ENCODE measurements at places on chromosomes 13 and 19. TPM values are rescaled to one million over a fixed set of nuclear protein-coding genes. Genes with fewer than 3 reads are reported as not detected.

Gene RFPL4A
- total RNA-seq: not detected

Gene NCLN
- total RNA-seq: 29.6 TPM

Gene OR7D2
- not detected for total RNA-seq

Gene EXOC3L2
- total RNA-seq: 10.8 TPM

Gene RNF225
- total RNA-seq: not detected

Gene HAUS8
- total RNA-seq: 7.2 TPM

Gene CYP4F2
- total RNA-seq: not detected

Gene CGB1
- not detected for total RNA-seq

Gene MTUS2
- 12.1 TPM for total RNA-seq

GRCh38 chr19:35556846-35557538, 6.5 kb downstream of the ATP4A start:
- H3K27ac ChIP-seq: no peak overlapping the region
- no peak overlapping the region for H3K4me3 ChIP-seq
- H3K27me3 ChIP-seq: no peaks in the 10 kb centered on the region
- no peaks in the 10 kb centered on the region for H3K4me1 ChIP-seq
- no peaks in the 10 kb centered on the region for H3K36me3 ChIP-seq

- no peak overlapping the region for H3K4me3 ChIP-seq
- DNase-seq: no peak
- H3K27ac ChIP-seq: no peak overlapping the region
These were observed 954.7 kb downstream of the SLITRK6 start for GRCh38 chr13:84844473-84844872.

GRCh38 chr19:34888091-34888490, 38.6 kb upstream of the ZNF30 start:
- DNase-seq: no peak
- no peaks in the 10 kb centered on the region for H3K36me3 ChIP-seq
- no peak overlapping the region for H3K4me3 ChIP-seq
- H3K4me1 ChIP-seq: no peaks in the 10 kb centered on the region
- H3K27ac ChIP-seq: no peak overlapping the region
- H3K27me3 ChIP-seq: no peaks in the 10 kb centered on the region

- DNase-seq: peak; percentile 52
- no peaks in the 10 kb centered on the region for H3K27me3 ChIP-seq
- H3K4me1 ChIP-seq: no peaks in the 10 kb centered on the region
These were observed 23.9 kb upstream of the GAS6 start for GRCh38 chr13:113887700-113888201.

- H3K27me3 ChIP-seq: no peaks in the 10 kb centered on the region
- no peak overlapping the region for H3K4me3 ChIP-seq
- H3K27ac ChIP-seq: no peak overlapping the region
- DNase-seq: no peak
- no peaks in the 10 kb centered on the region for H3K36me3 ChIP-seq
- no peaks in the 10 kb centered on the region for H3K4me1 ChIP-seq
These were observed 31.1 kb upstream of the TPM4 start for GRCh38 chr19:16045171-16045570.

DNA sequence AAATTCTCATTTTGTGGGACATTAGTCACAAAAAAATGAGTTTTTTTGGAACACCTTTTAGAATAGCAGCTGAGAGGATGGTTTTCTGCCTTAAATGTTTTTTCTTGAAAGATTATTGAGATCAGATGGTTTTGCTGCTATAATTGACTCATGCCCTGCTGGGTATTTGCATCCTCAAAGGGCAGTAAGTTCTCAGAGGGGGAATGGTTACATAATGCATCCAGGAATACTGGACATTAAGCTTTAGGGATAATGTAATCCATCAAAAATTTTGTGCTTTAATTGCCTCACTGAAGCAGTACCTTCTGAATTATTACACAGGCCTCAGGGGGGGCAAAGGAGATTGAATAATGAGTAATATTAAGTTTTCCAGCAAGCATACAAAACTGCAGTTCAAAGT, 866.3 kb upstream of the SPRY2 start:
- no peak overlapping the region for H3K4me3 ChIP-seq
- no peak overlapping the region for H3K27ac ChIP-seq

GRCh38 chr13:36417331-36417730, 15.0 kb upstream of the CCNA1 start:
- H3K4me3 ChIP-seq: no peak overlapping the region
- DNase-seq: no peak
- H3K27ac ChIP-seq: no peak overlapping the region
- no peaks in the 10 kb centered on the region for H3K4me1 ChIP-seq
- H3K36me3 ChIP-seq: no peaks in the 10 kb centered on the region
- no peaks in the 10 kb centered on the region for H3K27me3 ChIP-seq

DNA sequence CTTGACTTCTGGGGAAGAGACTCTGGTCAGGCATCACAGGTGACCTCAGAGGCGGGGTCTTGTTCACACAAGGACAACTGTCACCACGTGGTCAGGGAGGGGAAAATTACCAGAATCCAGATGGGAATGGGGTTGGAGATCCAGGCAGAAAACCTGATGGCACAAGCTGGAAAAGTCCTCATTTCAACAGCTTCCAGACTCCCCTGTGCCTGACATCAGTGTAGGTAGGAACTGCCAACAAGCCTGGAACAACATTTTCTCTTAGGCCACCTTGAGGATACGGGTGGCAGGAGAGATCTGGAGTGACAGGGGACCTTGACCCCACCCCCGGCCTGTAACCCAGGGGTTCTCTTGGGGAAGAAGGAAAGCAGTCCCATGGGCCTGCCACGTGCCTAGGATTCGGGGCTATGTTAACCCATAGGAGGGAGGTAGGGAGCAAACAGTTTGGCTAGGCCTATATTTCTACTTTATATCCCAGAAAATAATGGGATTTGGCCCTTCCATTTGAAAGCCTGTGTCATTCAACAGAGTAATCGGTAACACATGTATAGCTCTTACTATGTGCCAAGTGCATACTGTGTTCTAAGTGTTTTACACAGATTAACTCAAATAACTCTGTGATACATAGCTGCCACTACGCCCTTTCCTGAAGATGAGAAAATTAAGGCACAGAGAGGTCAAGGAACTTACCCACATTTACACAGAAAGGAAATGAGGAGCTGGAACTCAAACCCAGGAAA, 44.9 kb upstream of the C13orf42 start:
- no peak for DNase-seq
- no peak overlapping the region for H3K4me3 ChIP-seq
- no peak overlapping the region for H3K27ac ChIP-seq
- no peaks in the 10 kb centered on the region for H3K27me3 ChIP-seq
- H3K36me3 ChIP-seq: no peaks in the 10 kb centered on the region

DNA sequence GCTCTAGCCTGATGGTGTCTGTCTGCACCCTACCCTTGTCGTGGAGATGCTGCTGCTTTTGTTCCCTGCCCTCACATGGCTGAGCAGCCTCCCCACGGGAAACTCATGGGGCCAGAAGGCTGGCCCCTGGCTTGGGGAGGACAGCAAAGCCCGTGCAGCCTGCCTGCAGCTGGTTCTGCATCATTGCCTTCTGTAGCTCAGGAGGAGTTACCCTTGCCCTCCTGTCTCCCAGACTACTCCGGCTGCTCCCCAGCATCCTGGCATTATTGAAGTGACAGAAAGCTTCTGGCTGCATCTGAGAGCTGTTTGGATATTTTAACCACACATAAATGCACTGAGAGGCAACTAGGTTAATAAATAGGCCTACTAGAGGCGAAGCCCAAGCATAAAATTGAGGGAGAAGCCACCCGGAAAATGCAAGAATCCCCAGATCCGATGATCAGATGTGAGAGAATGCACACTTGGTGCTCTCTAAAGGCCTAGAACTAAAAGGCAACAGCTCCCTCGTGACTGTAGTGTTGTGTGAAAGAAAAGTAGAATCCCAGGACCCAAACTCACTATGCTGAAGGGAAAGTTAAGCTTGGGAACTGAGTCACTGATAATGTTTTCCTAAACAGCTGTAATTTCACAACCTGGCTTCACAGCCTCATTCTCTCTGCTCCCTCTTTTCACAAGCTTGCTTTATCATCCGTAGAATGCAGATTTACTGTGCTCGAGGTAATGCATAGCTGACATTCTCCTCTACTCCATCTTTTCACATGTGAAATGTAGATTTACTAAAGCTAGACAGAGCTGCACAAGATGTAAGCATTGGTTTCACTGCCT, 110.8 kb downstream of the TNFRSF19 start:
- H3K4me1 ChIP-seq: no peaks in the 10 kb centered on the region
- H3K27ac ChIP-seq: no peak overlapping the region
- H3K36me3 ChIP-seq: no peaks in the 10 kb centered on the region
- no peak for DNase-seq

DNA sequence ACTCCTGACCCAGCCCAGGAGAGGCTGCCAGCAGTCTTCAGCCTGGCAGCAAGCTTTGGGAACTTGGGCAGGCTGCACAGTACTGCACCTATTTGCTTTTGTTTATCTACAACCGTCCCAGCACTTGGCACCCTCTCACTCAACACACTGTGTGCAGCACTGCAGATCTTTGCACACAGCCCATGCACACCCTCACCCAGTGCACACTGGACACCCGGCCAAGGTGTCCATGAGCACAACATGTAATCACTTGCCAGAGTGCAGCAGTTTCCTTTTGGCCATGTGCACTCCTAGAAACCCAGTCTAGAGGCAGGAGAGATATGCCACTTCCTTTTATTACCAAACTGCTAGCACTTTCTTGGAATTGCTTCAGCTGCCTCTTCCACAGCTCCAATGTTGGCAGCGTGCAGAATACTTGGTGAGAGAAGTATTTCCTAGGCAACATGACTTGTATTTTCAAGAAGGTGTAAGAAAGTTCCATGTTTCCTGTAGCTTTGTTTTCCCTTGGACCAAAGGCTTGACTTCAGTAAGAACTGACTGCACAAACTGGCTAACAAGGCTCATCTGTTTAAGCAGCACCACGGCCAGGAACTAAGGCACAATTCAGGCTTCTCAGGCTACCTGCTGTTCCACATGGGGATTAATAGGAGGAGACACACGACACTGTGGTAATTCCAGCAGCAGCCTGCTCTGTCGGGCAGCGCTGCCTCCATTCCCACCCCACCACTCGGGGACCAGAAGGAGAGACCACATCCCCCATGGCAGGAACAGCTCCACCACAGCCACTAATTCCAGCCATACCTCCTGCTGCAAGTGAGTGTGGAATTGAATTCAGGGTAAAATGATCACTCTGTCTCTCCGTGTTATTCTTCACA, 15.3 kb downstream of the ATP7B start:
- DNase-seq: no peak
- no peaks in the 10 kb centered on the region for H3K27me3 ChIP-seq
- no peak overlapping the region for H3K27ac ChIP-seq
- H3K4me3 ChIP-seq: no peak overlapping the region

- no peaks in the 10 kb centered on the region for H3K4me1 ChIP-seq
- no peak overlapping the region for H3K4me3 ChIP-seq
- no peak overlapping the region for H3K27ac ChIP-seq
- peak; percentile 69 for DNase-seq
These were observed 13.5 kb downstream of the DPF1 start for GRCh38 chr19:38210458-38210987.

DNA sequence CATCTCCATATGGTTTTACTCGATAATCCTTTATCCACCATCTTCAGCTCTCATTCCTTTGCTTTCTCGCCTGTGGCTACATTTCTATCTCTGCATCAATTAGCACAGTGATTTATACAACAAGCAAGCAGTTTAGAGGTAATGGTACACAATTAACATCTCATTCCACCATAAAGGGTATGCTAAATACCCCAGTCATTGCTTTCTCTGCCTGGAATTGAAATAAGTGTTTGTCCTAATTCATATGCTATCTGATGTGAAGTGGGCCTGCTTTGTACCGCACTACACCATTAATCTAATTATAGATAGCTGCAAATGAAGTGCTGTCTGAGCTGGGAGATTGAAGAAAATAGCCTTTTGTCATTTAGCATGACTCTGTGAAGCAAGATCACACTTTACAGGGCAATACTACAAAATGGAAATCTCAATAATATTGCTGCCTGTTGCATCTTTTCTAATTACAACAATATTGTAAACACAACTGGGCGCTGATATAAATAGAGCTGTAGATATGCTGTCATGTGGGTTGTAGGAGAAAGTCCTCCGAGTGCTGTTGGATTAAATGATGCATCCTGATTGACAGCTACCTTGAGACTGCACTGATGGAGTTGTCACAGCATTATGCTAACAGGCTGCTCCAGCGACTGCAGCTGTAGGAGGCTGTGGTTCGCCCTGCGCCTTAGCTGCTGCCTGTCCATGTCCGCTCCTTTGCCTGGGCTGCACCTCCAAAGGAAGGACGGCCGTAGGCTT, 78.2 kb downstream of the GGACT start:
- H3K4me3 ChIP-seq: no peak overlapping the region
- no peak for DNase-seq
- H3K4me1 ChIP-seq: no peaks in the 10 kb centered on the region
- H3K27me3 ChIP-seq: no peaks in the 10 kb centered on the region
- no peaks in the 10 kb centered on the region for H3K36me3 ChIP-seq

GRCh38 chr19:46297700-46298478, 1.0 kb downstream of the HIF3A start:
- H3K4me3 ChIP-seq: peak overlapping the region; percentile 42
- no peaks in the 10 kb centered on the region for H3K4me1 ChIP-seq
- peak; percentile 63 for DNase-seq
- peak overlapping the region; percentile 7 for H3K27ac ChIP-seq

- no peak overlapping the region for H3K27ac ChIP-seq
- DNase-seq: no peak
- H3K4me1 ChIP-seq: no peaks in the 10 kb centered on the region
- no peaks in the 10 kb centered on the region for H3K27me3 ChIP-seq
- H3K4me3 ChIP-seq: no peak overlapping the region
These were observed 43.6 kb upstream of the LSM14A start for GRCh38 chr19:34128558-34129250.

DNA sequence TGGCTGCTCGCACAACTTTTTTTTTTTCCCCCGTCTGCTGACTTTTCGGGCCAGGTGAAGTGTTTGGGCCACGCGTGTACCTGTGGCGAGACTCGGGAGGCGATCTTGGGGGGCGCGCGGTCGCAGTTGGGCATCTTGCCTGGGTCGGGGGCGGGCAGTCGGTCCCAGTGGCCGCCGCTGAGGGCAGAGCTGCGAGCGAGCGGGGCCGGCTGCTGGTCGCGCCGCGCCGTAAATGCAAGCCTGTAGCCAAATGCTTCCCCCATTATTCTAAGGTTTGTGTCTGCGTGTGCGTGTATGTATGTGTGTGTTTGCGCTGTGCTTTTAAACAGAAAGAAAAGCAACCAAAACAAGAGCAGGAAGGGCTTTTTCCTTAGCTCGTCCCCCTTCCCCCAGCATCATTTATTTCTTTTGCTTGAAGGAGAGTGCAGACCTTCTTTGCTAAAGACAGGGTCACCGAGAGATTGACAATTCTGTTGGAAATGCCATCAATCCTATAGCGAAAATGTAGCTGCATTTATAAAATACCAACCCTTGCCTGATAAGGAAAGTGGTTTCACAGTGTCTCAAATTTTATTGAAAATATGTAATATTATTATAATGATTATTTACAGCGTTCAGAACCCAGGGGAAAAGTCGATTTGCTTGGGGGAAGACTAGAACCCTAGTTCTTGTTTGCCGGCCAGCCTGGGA, 143.2 kb upstream of the ZNF536 start:
- H3K36me3 ChIP-seq: no peaks in the 10 kb centered on the region
- H3K27me3 ChIP-seq: no peaks in the 10 kb centered on the region
- H3K4me3 ChIP-seq: no peak overlapping the region
- no peaks in the 10 kb centered on the region for H3K4me1 ChIP-seq

GRCh38 chr19:29873801-29874575, 62.2 kb downstream of the CCNE1 start:
- peak; percentile 55 for DNase-seq
- H3K27ac ChIP-seq: no peak overlapping the region
- H3K27me3 ChIP-seq: no peaks in the 10 kb centered on the region
- H3K4me3 ChIP-seq: no peak overlapping the region
- H3K36me3 ChIP-seq: no peaks in the 10 kb centered on the region
